Chondrocyte (in vitro differentiated cells): ENCODE measurements at places on chromosomes 12 and 14. TPM values are rescaled to one million over a fixed set of nuclear protein-coding genes. Genes with fewer than 3 reads are reported as not detected.

- H3K4me1 ChIP-seq = peaks cover 26% of the 10 kb centered on the region
- no peak for DNase-seq
- H3K4me3 ChIP-seq = peak overlapping the region; percentile 23
- H3K36me3 ChIP-seq = no peaks in the 10 kb centered on the region
- peaks cover 2% of the 10 kb centered on the region for H3K27me3 ChIP-seq
- peak overlapping the region; percentile 90 for H3K27ac ChIP-seq
Observed at GRCh38 chr14:96145116-96145864, 59.3 kb upstream of the BDKRB2 start.

GRCh38 chr12:114656906-114657596, 26.9 kb downstream of the TBX3 start:
- H3K27me3 ChIP-seq = peaks cover 27% of the 10 kb centered on the region

DNA sequence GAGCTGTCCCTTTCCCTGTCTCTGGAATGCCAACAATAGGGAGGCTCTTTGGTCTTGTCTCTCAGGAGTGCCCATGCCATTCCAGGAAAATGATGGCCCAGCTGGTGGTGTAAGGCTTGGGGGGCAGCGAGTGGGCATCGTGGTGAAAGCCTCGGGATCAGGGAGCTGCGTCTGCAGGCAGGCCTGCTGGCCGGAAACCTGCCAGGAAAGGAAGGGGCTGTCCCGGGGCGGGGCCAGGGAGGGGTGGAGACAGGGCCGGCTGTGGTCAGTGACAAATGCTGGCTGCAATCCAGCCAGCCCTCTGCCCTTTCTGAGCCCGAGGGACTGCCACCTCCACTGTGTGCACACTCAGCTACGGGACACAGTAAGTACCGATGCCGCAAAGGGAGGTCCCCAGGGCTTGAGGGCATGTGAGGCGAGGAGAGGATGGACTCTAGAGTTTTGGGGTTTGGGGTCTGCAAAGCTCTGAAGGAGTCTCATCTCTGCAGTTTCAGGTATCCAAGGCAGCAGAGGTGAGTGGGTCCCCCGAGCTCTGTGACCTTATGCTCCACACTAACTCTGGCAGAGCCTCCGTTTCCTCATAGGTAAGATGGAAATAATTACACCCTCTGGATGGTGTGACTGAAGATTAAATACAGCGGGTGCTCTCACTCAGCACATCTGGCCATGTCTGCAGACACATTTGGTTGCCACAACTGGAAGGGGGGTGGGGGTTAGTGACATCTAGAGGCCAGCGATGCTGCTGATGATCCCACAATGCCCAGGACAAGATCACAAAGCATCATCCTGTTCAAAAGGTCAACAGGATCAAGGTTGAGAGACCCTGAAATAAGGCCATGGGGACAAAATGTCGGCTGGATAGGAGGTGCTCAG, at the start of gene SERPINA5:
Gene SERPINA5, plus strand, starts transcription at position 300 of the 873 bp plus-strand sequence. CDS start 5,937 bp downstream, outside the sequence.
- H3K4me3 ChIP-seq = no peak within 1 kb of the TSS
- no peaks in the 10 kb centered on the region for H3K27me3 ChIP-seq
- no peak for DNase-seq
- no peaks in the 10 kb centered on the region for H3K36me3 ChIP-seq
- peaks cover 8% of the 10 kb centered on the region for H3K4me1 ChIP-seq

DNA sequence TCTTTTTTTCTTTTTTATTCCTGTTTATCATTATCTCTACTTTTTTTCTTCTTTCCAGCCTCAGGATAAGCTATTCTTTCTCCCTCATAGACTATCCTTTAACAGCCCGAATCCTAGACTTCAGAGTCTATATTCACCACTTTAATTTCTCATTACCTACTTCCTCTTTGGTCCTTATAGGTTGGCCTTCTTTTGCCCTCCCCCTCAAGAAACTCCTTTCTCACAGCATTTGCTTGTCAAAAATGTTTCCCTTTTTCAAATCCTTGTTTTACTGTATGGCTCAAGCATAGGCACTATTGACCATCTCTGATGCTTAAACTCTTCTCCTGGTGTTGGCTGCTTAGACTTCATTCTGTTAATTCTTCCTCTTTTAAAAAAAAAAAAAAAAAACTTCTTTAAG, 52.5 kb downstream of the KIAA0586 start:
- no peak overlapping the region for H3K27ac ChIP-seq
- H3K36me3 ChIP-seq = peaks cover 17% of the 10 kb centered on the region
- H3K4me3 ChIP-seq = no peak overlapping the region

BICD1 gene
- 30.5 to 55.2 TPM (median 31.3 TPM) in 3 replicates for total RNA-seq

RTL1 gene
- 0.02 TPM in 1 of 3 replicates, not detected in the others for total RNA-seq

GRCh38 chr14:66650491-66650911, 142.6 kb downstream of the GPHN start:
- no peak overlapping the region for H3K4me3 ChIP-seq
- H3K4me1 ChIP-seq = peaks cover 3% of the 10 kb centered on the region

GRCh38 chr12:8948701-8949341, 624 bp downstream of the M6PR start:
- DNase-seq = no peak
- peak overlapping the region; percentile 99 for H3K4me3 ChIP-seq
- no peaks in the 10 kb centered on the region for H3K27me3 ChIP-seq
- H3K27ac ChIP-seq = peak overlapping the region; percentile 98
- peaks cover 30% of the 10 kb centered on the region for H3K4me1 ChIP-seq

DNA sequence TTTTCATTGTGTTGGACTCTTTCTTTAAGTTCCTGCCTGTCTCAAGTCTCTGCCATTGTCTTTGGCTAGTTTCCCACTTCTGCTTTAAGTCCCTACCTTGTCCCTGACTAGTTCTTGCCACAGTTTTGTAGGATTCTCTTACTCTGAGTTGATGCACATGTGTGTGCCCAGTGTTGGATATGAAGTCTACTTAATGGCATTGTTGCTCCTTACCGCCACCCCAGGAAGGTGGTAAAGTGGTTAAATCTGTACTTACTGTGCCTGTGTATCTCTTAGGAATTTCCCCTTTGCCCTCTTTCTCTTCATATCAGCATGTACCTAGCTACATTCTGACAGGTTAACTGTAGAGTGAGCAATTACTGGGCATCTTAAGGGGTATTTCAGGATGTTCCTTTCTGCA, 227.1 kb downstream of the NUBPL start:
- no peak for DNase-seq
- H3K27ac ChIP-seq = no peak overlapping the region
- no peaks in the 10 kb centered on the region for H3K27me3 ChIP-seq
- H3K36me3 ChIP-seq = no peaks in the 10 kb centered on the region
- no peak overlapping the region for H3K4me3 ChIP-seq

GRCh38 chr12:29565727-29566126, 68.2 kb upstream of the OVCH1 start:
- no peak for DNase-seq
- peaks cover 9% of the 10 kb centered on the region for H3K36me3 ChIP-seq
- no peak overlapping the region for H3K27ac ChIP-seq
- H3K4me1 ChIP-seq = peaks cover 50% of the 10 kb centered on the region
- no peak overlapping the region for H3K4me3 ChIP-seq

- H3K4me1 ChIP-seq = peaks cover 17% of the 10 kb centered on the region
- H3K27ac ChIP-seq = no peak overlapping the region
- H3K4me3 ChIP-seq = no peak overlapping the region
- peaks cover 1% of the 10 kb centered on the region for H3K36me3 ChIP-seq
- H3K27me3 ChIP-seq = peaks cover 85% of the 10 kb centered on the region
Observed at GRCh38 chr12:113478351-113479011, 6.8 kb upstream of the LHX5 start.

DNA sequence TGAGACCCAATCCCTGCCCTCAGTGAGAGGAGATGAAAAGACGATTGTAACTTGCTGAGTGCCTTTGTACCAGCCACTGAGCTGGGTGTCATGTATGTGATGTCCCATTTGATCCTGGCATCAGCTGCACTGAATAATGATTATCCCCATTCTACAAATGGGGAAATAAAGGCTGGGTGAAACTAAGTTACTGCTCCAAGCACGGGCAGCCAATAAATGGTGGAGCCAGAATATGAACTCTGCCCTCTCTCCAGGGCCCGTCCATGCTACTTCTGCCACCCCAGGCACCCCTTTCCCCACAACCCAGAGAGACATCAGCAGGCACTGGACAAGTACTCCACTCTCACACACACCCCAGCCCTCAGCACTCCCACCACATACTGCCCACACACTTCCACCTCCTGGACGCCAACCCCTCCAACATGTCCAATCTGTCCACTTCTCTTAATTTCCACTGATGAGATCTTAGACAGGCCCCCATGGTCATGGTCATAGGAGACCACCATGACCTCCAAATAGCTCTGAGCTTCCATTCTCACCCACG, 115.8 kb downstream of the DICER1 start:
- H3K4me3 ChIP-seq = no peak overlapping the region
- H3K4me1 ChIP-seq = peaks cover 21% of the 10 kb centered on the region
- peak; percentile 39 for DNase-seq
- H3K27ac ChIP-seq = peak overlapping the region; percentile 84
- H3K36me3 ChIP-seq = no peaks in the 10 kb centered on the region

WDR20 gene
- 20.8 to 28.8 TPM (median 23.0 TPM) in 3 replicates for total RNA-seq

DNA sequence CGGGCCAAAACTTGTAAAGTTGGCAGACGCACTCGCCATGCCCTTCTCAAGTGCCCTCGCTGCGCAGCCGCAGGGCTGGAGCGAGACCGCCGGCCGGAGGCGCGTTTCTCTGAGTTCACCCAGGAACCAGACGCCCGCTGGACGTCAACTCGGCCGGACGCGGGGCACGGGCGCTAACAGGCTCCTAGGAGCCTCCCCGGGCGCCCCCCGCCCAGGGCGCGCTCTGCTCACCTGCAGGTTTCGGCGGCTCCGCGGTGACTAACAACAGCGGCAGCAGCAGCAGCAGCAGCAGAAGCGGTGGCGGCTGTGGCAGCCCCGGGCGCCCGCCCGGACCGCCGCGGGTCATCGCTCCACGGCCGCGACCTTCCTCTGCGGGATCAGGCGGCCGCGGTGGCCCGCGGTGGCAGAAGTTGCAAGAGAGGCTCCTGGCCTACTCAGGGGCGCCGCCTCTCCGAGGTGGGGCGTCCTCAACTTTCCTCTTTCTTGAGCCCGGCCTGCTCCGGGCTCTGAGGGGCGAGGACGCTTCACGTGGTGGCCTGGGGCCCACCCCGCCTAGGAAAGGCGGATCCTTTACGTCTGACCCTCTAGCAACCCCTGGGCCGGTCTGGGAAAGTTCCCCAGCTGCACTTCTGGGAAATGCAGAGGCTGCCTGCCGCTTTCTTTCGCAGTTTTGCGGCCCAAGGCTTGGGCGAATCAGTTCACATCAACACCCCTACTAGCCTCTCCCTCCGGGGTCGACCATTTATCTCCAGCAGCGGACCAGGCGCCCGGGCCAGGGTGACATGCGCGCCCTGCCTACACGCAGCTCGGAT, at the start of gene PLBD1:
Gene PLBD1, minus strand, starts transcription at position 533 of the 812 bp plus-strand sequence. Its CDS starts 187 bp downstream, at position 346.
- no peak for DNase-seq
- peaks cover 6% of the 10 kb centered on the region for H3K27me3 ChIP-seq
- no peaks in the 10 kb centered on the region for H3K36me3 ChIP-seq
- peaks cover 11% of the 10 kb centered on the region for H3K4me1 ChIP-seq
- no peak within 1 kb of the TSS for H3K27ac ChIP-seq
- H3K4me3 ChIP-seq = peak within 1 kb of the TSS; percentile 67

SLC7A8 gene
- 0.31 to 0.89 TPM (median 0.45 TPM) in 3 replicates for total RNA-seq

DNA sequence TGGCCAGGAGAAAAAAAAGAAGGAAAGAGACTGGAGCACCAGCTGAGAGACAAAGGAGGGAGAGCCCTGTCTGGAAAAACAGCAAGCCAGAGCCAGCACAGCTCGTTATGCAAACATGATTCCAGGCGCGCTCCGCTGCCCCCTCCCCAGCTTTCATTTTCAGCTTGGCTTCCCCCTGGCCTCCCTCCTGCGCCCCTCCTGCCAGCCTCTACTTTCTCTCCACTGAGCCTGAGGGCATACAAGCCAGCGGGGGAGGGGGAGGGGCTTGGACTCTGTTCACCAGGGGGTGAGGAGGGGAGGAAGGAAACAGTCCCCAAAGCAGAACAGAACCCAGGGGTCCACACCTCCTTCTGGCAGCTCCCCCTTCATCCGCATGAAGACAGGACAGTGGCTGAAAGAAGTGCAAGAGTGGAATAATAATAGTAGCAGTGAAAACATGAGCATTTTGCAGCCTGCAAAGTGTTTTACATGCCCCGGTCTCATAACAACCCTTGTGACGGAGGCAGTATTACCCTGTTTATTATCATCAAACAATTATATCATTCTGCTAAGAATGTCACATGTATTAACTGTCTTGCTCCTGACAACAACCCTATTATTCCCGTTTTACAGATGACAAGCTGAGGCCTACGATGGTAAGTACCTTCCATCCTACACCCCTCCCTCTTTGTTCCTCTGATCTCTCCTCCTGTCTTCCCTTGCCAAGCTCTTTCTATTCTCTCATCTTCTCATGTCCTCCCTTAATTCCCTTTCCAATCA, 24.2 kb downstream of the SMUG1 start:
- H3K27ac ChIP-seq = no peak overlapping the region
- DNase-seq = no peak
- H3K36me3 ChIP-seq = peaks cover 3% of the 10 kb centered on the region
- H3K4me1 ChIP-seq = no peaks in the 10 kb centered on the region
- peaks cover 41% of the 10 kb centered on the region for H3K27me3 ChIP-seq
- no peak overlapping the region for H3K4me3 ChIP-seq

- peaks cover 14% of the 10 kb centered on the region for H3K27me3 ChIP-seq
- H3K4me3 ChIP-seq = no peak overlapping the region
- H3K4me1 ChIP-seq = no peaks in the 10 kb centered on the region
- no peaks in the 10 kb centered on the region for H3K36me3 ChIP-seq
- H3K27ac ChIP-seq = no peak overlapping the region
Observed at GRCh38 chr12:108060067-108060466, 69.0 kb upstream of the WSCD2 start.
